NCI-H69 (cell line): ENCODE measurements at places on chromosomes 4 and X.

GRCh38 chr4:85738721-85739120 is 263.8 kb downstream of the ARHGAP24 start:
- no peak for DNase-seq

- no peak for DNase-seq
Observed at GRCh38 chr4:138800421-138800820, 215.2 kb upstream of the NOCT start.

DNA sequence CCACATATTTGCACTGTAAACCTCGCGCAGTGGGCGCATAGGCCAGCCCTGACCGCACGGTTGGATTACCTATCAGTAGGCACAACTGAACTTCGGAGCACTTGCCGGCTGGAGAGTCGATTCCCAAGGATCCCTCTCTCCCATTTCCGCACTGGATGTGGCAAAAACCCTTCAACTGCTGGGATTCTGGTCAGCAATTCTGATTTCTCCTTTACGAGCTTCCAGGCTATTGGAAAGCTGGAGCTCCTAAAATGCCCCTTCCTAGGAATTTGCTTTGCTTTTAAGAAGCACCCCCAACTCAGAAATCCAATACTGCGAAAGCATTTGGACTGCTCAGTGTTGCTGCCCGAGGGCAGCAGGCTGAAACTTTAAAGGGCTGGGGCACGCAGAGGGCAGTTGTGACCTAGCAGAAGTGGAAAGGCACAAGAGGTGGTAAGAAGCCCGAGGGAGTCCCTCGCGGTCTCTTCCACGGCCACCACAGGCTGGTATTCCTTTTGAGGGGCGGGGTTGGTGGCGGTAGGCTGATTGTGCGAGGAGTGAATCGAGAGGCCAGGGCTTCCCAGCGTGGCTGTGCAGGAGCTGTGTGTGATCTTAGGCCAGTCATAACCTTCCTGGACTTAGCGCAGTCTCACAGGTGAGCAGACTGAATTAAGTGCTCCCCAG is 1.6 kb downstream of the ZAR1 start:
- DNase-seq = no peak

DNA sequence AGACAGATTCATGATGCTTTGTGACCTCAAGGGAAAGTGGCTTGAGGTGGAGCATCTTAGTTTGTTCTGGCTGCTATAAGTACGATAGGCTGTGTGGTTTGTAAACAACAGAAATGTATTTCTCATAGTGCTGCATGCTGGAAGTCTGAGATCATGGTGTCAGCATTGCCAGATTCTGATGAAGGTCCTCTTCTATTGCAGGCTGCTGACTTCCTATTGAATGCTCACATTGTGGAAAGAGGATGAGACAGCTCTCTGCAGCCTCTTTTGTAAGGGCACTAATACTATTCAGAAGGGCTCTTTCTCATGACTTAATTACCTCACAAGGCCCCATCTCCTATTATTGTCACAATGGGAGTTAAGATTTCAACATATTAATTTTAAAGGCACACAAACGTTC is 1674.0 kb upstream of the PCDH7 start:
- no peak for DNase-seq

DNA sequence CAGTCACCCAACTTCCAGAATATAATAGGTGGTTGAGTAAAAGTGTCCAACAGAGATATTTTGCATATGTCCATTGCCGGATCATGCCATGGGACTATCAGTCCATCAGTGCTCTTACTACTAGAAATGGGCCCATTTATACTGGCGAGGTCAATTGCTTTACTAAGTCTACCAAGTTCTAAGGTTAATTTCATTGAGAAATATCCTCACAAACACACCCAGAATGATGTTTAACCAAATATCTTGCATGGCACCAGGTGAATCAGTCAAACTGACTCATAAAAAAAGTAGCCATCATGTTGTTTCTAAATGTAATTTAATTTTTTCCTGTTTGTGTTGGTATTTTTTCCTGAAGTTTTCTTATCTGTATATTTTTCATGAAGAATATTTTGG is 1217.0 kb downstream of the RAPGEF2 start:
- peak; percentile 4 for DNase-seq

DNA sequence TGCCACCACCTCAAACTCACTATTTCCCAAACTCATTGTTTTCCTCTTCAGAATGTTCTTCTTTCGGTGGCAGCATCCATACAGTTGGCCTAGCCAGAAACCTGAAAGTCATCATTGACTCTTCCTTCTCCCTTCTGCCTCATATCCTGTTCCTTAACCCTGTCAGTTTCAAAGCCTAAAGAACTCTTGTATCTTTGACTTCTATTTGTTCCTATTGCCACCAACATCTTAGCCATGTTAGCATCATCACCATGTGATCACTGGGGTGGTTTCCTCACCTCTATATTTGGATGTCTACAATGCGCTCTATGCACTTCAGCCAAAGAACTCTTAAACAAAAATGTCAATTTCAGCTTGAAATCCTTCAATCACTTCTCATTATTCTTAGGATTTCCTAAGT is 29.0 kb downstream of the DDX60L start:
- no peak for DNase-seq

DNA sequence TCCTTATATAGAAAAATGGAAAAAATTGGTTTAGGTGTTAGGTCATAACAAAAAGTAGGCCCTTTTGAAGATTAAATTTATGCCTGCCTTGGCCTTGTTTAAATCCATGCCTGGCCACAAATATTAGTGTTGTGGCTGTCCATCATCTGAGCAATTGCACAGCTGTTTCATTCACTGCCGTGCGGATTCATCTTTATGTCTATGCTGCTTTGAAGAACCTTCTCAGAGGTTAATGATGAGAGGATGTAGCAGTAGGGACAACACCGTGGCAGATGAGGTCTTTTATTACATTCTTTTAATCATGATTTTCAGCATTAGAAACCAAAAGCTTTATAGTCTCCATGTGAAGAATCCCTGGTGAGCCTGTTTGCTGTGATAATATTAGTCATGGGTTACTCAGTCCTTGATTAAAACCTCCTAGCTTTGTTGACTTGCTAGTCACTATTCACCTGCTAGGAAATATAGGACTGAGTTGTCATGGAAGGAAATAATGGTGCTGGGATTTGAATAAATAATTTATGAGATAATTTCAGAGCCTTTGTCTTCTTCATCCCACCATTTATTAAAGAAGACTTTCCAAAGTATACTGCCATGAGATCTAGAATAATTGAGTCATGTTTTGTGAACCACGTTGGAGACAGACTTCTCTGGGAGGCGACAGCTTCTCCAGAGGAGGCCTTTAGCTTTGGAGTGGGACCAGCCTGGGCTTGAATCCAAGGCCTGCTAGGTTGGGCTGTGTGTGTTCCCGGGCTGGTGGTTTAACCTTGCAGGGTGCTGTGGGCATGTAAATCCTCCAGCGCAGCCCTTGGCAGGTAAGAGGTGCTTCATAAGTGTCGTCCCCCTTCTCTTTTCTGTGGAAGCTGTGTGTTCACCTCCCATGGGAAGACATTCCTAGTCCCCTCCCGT is 53.5 kb downstream of the PTTG2 start:
- peak; percentile 90 for DNase-seq

- DNase-seq = no peak
Observed at GRCh38 chrX:79107891-79108718, 36.4 kb upstream of the GPR174 start.

- peak; percentile 58 for DNase-seq
Observed at GRCh38 chr4:128241425-128241913, 46.1 kb downstream of the PGRMC2 start.

DNA sequence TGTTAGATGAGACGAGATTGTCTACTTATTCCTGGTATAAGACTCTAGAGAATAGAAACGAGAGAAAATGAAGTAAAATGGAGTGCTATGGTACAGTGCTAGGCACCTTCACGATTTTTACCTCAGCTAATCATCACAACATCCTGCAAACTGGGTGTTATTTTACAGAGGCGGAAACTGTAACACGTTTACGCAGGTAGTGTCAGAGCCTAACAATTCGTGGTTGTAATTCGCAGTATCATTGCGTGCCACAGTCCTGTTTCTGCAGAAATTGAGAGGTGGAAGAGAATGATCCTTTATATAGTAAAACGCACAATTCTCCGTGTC is 383 bp upstream of the TBC1D19 start:
- DNase-seq = peak; percentile 79

GRCh38 chrX:25144043-25144940 is 128.5 kb upstream of the ARX start:
- DNase-seq = peak; percentile 65

DNA sequence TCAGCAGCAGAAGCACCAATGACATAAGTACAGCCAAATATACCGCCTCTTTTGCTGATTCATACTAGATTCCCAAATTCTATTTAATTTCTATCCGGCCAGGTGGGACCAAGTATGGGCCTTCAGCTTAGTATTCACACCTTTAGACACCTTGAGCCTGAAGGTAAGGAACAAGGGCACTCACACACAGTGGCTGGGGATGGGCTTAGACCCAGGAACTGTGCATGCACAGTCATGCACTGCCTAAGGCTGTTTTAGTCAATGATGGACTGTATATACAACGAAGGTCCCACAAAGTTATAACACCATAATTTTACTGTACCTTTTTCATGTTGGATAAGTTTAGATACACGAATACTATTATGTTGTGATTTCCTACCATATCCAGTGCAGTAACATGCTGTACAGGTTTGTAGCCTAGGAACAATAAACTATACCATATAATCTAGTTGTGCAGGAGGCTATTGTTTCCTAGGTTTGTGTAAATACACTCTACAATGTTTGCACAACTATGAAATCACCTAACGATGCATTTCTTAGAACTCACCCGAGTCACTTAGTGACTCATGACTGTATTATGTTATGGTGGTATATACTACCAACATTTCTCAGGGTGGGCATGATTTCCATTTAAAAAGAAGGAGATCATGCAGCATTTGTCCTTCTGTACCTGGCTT is 9.7 kb upstream of the CLNK start:
- DNase-seq = peak; percentile 88

- DNase-seq = no peak
Observed at GRCh38 chr4:32440391-32440790, 1720.2 kb downstream of the PCDH7 start.

DNA sequence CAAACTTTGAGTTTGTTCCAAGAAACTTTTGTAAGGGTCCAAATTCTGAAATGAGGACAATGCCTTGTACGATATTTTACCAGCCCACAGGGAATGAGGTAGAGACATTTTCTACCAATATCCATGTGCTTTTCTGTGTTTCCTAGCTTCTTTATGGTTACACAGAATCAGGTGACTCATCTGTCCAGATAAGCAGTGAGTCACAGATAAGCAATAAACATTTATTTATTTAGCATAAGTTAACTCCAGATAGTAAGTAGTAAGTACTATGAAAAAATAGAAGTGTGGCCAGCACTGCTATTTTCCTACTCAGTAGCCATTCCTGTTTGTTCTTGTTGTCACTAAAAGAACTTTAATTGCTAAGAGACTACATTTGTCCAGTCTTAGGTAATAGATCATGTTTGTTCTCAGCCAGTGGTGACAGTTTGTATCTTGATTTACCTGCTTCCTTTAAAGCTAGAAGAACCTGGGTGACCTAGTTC is 7.4 kb downstream of the AFF1 start:
- DNase-seq = no peak

GRCh38 chr4:7956270-7956808 is 16.7 kb upstream of the AFAP1 start:
- DNase-seq = no peak

DNA sequence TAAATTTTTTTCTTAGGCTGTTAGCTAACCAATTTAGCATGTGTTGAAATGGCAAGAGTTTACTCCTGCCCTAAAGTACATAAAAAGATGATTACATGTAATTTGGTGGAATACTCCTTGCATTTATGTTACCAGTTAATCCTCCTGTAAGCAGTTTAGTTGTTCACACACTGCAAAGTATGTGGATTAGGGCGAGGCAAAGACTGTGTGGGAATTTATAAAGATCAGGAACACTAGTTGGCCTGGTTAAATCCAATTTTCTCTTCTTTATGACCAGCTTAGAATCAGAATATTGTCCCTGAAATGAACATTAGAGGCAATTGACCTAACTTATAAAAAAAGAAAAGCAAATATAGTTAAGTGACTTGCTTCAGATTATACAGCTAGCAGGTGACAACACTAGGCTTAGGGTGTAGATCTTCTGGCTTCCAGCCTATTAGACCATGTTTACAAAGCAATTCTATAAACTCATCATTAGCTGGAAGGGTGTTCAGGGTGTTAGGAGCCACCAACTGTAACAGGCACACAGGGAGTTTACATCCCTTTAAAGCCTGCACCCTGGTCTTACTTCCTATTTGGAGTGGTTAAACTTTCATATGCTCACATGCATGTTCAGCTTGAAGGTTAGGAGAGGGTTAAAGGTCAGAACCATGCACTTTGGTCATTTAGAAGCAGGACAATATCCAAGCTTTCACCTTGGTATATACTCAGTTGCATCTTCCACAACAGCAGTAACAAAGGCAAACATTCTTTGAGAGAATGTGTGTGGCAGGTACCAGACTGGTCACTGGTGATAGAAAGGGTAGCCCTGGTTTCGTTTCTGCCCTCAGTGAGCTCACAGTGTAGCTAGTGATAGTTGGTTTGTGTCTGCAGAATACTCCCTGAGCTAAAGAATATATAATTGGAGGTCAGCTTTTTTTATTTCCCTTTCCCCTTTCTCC is 72.6 kb downstream of the GC start:
- peak; percentile 0 for DNase-seq

- no peak for DNase-seq
Observed at GRCh38 chr4:181848357-181848756, 394.8 kb upstream of the TENM3 start.

- no peak for DNase-seq
Observed at GRCh38 chr4:184392316-184392715, 82.0 kb downstream of the IRF2 start.

DNA sequence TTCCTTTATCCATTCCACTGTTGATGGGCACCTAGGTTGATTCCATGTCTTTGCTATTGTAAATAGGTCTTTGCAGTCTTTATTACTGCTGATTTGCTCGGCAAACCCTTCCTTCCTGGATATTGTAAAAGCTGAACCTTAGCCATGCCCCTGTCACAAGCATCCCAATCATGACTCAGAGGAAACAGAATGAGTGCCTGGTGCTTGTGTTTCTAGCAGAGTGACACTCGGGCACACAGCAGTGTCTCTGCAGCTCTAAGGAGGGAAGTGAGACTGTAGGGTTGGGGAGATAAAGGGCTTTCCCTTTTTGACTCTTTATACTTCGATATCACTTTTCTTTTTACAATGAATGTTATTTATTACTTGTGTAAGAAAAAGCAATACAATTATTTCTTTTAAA is 83.3 kb downstream of the AKAP4 start:
- no peak for DNase-seq

DNA sequence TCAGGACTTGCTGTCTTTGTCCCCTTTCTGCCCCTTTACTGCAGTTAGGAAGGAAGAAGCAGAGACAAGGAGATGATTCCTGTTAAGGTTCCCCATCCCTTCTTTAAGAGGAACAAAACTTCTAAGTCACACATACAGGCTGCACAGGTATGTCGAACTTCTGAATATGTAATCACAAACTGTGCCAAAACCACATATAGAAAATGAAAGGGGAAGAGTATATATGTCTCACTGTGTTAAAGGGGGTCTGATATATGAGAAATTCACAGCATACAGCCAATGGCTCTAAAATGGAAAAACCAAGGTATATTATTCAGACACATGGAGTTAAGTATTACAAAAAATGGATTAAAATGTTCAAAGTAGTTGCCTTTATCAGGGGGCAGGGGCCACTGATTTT is 11.7 kb downstream of the CFAP97 start:
- DNase-seq = no peak

GRCh38 chr4:113350576-113350975 is 301.1 kb downstream of the ANK2 start:
- DNase-seq = no peak

- DNase-seq = no peak
Observed at GRCh38 chrX:134148172-134148692, 88.8 kb upstream of the CCDC160 start.

- DNase-seq = no peak
Observed at GRCh38 chr4:41598580-41598979, 60.6 kb downstream of the LIMCH1 start.
